ENCODE measurements at places on chromosomes 7 and 10.

DNA sequence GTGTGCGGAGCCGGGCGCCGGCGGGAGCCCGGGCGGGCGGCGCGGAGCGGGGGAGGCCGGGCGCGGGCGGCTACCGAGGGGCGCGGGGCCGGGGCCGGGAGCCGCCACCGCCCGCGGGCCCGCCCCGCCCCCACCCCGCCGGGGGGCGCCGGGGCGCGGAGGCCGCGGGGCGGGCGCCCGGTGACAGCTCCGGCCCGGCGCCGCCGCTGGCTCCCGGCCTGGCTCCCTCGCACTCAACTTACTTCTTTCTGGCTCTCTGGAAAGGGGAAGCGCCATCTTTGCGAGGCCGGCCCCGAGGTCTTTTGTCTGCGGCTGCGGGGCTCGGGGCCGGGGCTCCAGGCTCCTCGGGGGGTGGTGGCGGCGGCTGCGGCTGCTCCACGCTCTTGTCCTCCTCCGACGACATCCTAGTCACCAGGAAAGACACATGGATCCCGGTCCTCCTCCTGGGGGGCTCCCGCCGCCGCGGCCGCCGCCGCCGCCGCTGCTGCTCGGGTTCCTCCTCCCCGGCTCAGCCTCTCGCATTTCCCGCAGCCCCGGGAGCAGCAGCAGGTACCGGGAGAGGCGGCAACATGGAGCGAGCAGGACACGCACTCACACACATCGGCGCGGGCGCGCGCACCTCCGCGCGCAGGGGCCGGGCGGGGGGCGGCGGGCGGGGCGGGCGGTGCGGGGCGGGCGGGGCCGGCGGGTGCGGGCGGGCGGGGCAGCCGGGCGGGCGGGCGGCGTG is at the start of gene KMT2C:
KMT2C (minus strand) TSS at position 620 of the 727 bp plus-strand sequence; CDS start at position 403, 217 bp downstream.
- peak; percentile 37 for DNase-seq

DNA sequence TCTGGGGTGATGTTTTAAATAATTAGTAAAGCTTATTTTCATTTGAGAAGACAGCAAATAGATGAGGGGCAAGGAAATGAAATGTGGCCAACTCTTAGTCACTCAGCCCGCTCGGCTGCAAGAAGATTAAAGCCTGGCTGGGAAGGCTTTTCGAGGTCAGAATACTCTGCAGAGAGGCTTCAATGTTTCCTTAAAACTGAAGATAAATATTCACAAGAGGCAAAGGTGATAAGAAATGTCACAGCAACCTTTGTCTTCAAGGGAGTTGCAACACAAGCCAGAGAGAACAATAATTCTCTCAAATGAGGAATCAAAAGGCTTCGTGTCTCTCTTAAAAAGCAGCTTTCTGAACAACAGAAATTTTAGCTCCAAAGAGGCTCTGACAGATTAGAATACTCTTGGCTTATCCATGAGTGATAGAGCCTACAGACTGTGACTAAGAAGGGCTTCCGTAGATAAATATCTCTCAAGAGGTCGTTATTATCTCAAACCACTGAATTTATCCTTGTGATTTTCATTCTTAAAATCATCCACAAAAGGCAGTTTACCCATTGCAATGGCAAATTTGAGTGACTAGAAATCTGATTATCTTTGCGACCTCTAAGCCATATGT is 92.5 kb downstream of the KLF6 start:
- no peak for DNase-seq

- peak; percentile 39 for DNase-seq
These were observed 796 bp downstream of the CDK14 start for GRCh38 chr7:90596671-90597562.

GRCh38 chr10:106360870-106361269 is 803.6 kb downstream of the SORCS1 start:
- no peak for DNase-seq

DNA sequence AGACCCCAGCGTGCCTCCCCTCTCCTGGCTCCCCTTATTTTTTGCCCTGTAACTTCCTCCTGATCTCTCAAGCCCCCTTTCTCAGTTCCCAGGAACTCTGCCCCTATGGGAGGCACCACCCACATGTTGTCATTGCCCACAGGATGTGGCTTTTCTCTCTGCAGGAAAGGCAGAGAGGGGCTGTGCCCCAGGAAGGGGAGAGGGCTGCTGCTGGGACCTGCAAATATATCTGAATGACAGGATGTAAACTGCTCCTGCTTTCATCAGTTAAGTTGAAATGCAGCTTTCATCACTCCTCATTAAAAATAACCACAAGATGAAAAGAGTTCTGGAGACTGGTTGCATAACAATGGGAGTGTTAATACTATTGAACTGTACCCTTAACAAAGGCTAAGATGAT is 103.3 kb downstream of the CLEC2L start:
- no peak for DNase-seq

GRCh38 chr10:77943121-77943901 is 16.8 kb upstream of the DLG5 start:
- DNase-seq, result peak; percentile 63

DNA sequence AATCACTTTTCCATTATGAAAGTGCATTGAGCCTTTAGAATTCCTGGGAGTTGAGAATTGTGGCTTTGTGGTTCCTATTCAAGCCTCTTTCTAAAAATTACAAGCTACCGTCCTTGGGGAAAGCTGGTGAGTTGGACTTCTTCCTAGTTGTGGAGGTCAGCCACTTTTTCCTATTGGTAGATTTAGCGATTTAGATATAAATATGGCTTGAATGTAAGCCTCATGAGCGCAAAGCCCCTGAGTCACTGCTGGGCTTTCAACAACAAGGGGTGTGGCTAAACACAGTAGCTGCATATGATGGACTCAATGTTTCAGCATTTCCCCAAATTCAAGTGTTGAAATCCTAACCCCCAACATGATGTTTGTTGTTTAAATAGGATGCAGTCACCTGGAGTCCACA is 150.0 kb upstream of the IGFBP3 start:
- DNase-seq, result no peak

DNA sequence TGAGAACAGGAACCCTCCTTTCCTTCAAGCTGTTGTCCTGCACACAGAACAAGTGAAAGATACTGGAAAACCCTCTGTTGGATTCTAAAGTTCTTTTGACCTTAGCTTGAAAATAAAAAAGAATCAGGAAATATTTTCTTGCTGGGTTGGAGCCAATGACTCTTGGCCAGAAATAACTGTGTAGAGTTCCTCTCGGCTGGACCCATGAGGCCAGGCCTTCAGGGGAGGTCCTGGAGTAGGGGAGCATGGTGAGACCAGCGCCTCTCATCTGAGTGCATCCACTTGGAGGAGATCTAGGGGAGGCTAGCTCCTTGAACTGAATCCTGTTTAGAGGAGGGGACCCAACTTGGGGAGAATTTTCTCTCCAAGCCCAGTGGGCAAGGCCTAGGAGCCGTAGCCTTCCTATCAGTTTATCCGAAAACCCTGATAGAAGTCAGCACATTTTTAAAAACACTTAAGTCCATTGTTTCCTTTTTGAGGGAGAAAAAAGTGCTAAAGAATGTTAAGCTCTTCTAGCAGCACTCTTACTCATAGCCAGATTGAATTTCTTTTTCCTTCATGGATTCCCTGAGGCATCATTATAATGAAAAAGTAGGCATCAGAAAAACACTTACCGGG is 635.7 kb upstream of the ANKRD30A start:
- no peak for DNase-seq

GRCh38 chr10:132974886-132975830 is 32.8 kb upstream of the CFAP46 start:
- no peak for DNase-seq

DNA sequence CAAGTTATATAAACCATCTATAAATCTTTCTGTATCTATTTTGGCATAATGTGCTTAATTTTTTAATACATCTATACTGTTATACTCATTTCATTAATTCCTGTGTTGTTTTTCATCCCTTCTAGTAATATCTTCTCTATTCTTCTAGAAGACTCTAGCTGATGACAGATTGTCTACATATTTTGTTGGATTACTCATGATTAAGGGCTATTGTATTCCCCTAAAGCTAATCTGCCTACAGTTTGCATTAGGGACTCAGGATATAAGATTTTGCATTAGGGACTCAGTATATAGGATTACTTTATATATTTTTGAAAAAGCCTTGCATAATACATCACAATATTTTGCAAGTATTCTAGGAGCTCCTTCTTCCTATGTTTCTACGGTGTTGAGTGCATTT is 8.3 kb upstream of the SEMA3A start:
- DNase-seq, result no peak

DNA sequence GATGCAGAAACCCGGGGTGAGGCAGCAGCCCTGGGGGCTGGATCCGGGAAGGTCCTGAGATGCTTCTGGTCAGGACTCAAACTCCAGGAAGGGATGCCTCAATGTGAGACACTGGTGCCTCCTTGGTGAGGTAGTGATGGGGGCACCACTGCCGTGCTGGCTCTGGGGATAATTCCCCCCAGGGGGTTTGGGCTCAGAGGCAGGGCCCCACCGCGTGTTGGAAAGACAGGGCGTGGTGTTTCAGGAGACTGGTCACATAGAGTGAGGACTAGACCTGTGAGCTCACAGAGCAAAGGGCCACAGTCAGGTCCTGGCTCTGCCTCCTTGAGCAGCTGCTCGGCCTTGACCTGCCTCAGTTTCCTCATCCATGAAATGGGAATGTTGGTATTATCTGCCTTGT is 361.9 kb downstream of the GLRX3 start:
- DNase-seq, result no peak

DNA sequence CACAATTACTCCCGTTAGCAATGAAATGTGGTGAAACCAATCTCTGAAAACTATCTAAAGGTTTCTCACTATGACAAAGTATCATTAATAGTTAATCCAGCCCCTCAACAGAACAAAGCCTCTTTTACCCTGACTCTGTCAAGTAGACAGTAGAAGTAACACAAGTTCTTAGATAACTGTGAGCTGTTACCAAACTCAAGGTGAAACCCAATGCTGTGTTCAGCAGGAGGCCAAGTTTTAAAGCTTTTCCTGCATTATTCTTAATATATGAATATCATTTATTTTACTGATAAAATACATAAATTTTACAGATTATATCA is 109.1 kb downstream of the SRPK2 start:
- DNase-seq, result no peak

DNA sequence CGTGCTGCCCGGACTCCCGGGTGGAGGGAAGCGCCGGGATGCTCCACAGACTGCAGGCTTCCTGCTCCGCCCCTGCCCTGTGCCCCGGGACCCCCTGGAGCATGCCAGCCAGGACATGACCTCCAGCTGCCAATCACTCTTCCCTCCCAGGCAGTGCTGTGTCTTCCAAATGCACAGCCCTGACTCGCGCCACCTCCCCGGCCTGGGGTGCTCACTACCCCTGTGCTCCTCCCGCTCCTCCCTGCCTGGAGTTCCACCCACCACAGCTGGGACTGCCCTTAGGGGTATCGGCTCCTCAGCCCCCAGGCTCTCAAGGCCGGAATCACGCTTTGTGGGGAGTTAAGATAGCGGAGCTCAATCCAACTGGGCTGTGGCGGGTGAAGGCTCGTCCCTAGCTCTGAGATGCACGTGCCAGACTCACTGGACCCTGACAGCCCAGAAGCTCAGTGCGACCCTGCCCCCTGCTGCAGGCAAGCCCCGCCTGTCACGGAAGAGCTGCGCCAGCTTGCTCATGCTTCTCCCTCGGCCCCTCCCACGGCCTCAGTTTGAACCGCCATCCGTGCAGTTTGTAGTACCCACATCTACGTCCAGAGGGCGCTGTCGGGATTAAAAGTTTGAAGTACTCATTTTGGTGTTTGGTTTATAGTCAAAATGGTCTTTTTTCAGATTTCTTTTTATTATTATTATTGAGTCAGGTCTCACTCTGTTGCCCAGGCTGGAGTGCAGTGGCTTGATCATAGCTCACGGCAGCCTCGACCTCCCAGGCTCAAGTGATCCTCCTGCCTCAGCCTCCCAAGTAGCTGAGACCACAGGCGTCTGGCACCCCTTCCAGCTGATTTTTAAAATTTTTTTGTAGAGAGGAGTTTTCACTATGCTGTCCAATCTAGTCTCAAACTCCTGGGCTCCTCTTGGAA is 142.5 kb upstream of the TCERG1L start:
- peak; percentile 84 for DNase-seq

GRCh38 chr10:131882590-131883451 is 18.0 kb upstream of the PPP2R2D start:
- DNase-seq, result no peak

GRCh38 chr10:113603057-113603777 is 50.4 kb downstream of the HABP2 start:
- no peak for DNase-seq

GRCh38 chr10:103765168-103765567 is 90.2 kb downstream of the SH3PXD2A start:
- DNase-seq, result no peak

DNA sequence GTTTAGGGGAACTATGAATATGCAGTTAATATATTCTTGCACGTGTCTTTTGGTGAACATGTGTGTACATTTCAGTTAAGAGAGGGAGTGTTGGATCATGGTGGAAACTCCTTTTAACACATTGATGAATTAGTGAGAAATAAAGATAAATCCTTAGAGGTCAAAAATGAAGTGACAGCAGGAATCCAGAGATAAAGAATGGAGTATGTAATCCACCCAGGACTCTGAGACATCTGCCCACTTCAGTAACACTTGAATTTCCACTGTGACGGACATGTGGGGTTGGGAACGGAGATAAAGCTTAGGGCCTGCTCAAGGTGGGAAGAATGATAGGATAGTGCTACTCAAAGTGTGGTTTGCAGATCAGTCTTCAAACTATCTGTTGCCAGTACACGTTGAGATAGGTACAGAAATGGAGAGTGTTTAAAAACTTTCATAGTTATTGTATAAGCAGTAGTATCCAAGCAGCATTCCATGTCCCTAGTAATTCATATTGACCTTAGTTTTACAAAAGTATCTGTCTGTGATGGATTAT is 6.6 kb upstream of the RELN start:
- DNase-seq, result no peak

DNA sequence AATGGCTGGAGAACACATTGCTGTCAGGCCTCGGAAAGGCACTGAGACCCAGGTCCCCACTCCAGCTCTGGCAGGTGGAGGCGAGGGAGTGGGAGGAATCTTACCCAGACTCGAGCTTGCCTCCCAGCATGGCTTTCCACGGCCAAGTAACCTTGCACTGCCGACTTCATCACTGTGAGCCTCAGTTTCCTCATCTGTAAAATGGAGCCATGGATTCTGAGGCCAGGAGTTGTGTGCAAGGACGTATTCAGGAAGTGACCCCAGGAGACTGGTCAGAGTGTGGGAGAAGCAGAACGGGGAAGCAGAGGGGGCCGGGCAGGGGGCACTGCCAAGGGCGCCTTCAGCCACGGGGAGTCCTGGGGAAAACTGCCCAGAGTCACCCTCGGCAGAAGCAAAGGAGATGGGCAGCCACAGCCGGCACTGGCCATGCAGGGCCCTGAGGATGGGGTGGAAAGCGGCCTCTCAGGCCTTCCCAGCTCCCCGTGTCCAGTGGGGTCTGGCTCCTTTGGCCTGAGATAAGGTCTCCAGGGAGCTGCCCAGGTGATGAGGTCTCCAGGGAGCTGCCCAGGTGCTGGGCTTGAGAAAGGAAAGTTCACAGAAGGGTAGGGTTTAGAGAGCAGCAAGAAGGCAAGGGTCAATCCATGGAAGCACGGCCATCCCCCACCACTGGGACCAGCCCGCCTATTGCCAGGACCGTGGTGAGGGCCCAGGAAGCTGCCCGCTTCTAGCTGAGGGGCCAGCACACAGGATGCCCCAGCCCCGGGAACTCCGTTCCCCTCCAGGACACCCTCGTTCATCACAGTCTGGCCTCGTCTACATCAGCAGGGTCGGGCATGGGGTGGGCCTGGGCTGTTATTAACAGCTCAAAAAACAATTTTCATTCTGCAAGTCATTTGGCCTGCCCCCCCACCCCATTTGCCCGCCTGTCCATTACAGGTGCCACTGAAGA is 34.3 kb upstream of the EN2 start:
- DNase-seq, result no peak

GRCh38 chr7:131861620-131862346 is 305.4 kb upstream of the PODXL start:
- no peak for DNase-seq

- DNase-seq, result no peak
These were observed 5.5 kb downstream of the AP3M1 start for GRCh38 chr10:74145133-74145532.

Data from GM23338 (cell line).